ENCODE measurements at places on chromosomes 12 and 14.
A peak's percentile ranks its signal among the peaks of the same experiment; 100 is the strongest.

DNA sequence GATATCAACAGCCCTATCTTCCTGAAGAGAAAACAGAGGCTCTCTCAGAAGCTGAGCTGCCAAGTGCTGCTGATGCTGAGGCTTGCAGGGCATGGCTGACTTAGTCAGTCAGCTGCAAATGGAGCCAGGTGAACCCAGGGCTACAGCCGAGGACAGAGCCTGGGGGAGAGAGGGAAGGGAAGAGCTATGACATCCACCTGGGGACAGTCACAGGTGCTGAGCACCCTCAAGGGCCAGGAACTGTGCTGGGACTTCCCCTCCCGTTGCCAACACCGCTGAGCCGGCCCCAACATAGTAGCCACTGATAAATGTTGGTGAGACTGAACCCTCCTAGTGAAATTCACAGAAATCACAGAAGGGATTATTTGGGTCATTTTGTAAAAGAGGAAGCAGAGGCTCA lies 6.7 kb upstream of the CHGA start:
- DNase-seq, result no peak

DNA sequence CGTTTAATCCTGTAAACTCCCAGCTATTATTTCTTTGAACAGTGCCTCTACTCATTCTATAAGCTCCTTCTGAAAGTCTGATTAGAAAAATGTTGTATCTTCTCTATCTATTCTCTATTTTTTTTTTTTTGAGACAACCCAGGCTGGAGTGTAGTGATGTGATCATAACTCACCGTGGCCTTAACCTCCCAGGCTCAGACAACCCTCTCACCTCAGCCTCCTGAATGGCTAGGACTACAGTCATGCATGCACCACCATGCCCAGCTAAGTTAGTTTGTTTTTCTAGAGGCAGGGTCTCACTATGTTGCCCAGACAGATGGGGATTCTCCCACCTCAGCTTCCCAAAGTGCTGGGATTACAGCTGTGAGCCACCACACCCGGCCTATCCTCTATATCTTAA lies 66.6 kb downstream of the RPS6KA5 start:
- no peak for DNase-seq

DNA sequence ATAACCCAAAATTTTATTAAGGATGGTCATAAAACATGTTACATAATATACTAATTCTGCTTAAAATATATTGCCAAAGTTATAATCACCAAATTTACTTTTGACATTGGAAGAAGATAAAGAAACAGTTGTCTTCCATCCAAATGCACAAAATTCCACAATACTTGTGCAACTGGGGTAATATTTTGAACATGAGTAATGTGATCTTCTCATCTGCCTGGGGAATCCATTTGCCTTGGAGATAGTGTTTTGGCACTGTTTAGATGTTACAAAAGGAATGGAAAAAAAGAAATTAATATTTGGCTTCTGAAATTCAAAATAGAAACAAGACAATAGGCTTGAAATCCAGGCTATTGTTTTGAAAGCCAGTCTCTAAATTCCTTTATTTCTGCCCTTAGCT lies 9.1 kb downstream of the GPR19 start:
- DNase-seq, result no peak

DNA sequence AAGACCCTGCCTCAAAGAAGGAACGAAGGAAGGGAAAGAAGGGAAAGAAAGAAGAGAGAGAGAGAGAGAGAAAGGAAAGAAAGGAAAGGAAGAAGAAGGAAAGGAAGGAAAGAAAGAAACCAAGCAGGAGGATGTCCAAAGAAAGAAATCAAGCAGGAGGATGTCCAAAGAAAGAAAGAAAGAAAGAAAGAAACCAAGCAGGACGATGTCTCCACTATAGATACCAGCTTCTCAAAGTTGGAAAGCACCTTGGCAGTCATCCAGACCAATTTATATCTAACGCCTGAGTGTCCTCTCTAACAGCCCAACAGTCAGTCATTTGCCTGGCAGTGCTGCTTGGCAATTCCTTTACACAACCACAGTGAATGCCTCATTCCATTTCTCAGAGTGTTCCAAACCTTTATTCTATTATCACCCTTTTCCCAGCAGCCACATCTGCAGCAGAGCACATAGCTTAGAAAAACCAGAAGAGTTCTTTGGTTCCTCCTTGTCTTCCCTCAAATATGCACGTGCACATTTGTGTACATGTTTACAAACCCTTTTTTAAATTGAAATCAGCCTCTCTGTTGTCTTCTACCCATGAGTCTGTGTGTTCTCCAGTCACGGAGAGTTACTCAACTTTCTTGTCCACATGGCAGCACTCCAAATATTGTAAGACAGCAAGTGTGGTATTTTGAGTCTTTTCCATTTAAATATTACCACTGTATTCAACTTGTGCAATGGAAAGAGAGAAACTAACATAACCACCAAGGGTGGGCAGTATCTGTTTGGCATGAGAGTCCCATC lies 138.4 kb downstream of the STXBP6 start:
- no peak for DNase-seq

- no peak for DNase-seq
Measured at GRCh38 chr12:107783406-107784376, 9.2 kb downstream of the ASCL4 start.

- DNase-seq, result no peak
Measured at GRCh38 chr12:85441741-85442140, 161.7 kb downstream of the ALX1 start.

GRCh38 chr14:36222952-36223468 lies 46.5 kb upstream of the PTCSC3 start:
- DNase-seq, result no peak

DNA sequence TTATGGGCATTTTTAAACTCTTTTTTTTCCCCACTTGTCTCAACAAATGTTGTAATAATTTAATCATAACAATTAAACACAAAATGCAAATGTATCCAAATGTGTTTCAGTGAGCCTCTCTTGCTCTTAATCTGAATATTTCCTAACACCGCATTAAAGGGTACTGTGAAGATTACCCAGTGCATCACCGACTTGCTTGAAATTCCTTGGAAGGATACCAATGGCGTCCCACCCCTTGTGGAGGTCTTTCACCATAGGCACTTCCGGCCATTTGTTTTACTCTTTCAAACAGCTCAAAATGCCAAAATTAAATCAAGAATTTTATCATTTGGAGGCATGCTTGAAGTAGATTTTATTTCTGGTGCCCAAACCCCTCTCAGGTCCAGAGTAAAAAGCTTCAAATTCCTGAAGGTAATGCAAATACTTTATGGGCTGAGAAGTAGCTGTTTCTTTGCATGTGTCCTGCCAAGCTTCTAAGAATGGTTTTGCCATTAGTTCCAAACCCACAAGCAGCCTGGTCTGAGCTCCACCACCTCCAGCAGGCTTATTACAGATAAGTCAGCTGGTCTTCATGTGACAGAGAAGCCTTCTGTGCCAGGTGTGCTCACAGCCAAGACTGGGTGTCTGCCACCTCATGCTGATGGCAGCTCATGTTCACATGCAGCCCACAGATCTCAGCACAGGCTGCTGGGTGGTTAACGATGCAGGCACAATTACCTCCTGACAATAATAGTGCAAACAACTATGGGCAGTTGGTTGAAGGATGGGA lies 16.4 kb upstream of the NUDT4 start:
- no peak for DNase-seq

GRCh38 chr14:103123634-103124500 lies 606 bp downstream of the TNFAIP2 start:
- DNase-seq, result no peak

DNA sequence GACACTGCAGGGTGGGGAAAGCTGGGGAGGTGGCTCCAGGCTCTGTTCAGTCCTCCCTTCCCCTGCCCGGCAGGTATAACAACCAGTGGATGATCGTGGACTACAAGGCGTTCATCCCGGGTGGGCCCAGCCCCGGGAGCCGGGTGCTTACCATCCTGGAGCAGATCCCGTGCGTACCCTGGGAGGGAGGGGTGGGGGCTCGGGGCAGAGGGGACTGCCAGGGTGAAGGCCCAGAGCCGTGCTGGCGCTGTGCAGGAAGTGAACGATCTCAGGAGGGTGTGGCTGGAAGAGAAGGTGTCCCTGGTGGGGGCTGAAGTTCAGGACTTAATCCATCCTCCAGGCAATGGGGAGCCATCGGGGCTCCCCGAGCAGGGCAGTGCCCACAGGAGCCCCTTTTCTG lies 18.9 kb downstream of the SDS start:
- no peak for DNase-seq

- no peak for DNase-seq
Measured at GRCh38 chr12:91021076-91021475, 16.3 kb upstream of the EPYC start.

DNA sequence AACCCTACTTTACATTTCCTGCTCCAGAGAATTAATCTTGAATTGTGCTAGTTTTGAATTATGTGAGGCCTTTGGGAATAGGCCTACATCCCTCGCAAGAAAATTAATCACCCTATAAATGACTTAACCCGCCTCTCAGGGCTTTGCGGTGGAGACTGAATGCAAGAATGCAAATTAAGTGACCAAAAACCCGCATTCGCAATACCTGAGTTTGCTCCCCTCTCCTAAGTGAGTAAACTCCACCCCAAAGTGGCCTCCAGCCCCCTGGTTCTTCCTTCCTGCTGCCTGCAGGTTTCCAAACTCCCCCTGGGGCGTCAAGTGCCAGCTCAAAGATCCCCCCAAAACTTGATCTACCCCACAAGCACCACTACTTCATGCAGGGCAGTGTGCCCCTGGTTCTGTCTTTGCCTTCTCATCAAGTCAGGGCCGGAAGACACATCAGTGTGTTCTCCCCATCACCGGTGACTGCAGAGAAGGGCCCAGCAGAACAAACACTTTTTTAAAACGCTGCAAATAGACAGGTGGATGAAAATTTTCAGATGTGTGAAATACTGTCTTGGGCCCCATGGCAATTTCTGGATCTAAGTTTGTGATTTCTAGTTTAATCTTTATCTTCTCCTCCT lies 644.7 kb downstream of the VRK1 start:
- no peak for DNase-seq

DNA sequence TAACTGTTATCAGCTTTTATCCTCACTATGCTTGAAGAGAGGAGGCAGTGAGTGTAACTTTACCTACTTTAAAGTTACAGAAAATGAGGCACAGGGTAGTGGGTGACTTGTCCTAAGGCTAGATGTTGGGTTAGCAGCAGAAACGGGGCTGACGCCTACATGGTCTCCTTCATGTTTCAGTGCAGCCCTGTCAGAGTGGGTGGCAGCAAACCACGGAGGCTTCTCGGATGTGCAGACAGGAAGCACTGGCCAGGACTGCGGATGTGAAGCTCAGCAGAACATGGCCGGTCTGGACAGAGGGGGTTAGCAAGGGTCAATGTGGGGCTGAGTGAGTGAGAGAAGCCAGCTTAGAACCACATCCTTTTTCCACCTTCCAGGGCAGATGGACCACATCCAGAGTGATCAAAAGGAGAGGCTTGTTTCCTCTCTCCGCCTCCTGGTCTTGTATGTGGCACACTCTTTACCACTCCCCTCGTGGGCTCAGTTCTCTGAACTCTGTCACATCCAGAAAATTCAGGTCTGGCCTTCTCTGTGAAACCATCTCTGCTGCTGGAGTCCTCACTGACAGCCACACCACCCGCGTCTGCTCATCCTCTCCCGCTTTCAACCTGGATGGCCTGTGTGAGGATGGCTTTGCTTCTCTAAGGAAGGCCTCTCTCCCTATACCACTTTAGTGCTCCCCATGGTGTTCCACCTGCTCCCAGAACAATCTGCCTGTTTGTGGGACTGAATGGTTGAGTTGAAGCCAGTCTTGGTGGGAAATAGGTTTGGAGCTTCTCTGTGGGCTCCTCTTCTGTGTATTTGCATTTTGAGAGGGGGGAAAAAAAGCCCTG lies 14.1 kb downstream of the SUSD6 start:
- DNase-seq, result no peak

DNA sequence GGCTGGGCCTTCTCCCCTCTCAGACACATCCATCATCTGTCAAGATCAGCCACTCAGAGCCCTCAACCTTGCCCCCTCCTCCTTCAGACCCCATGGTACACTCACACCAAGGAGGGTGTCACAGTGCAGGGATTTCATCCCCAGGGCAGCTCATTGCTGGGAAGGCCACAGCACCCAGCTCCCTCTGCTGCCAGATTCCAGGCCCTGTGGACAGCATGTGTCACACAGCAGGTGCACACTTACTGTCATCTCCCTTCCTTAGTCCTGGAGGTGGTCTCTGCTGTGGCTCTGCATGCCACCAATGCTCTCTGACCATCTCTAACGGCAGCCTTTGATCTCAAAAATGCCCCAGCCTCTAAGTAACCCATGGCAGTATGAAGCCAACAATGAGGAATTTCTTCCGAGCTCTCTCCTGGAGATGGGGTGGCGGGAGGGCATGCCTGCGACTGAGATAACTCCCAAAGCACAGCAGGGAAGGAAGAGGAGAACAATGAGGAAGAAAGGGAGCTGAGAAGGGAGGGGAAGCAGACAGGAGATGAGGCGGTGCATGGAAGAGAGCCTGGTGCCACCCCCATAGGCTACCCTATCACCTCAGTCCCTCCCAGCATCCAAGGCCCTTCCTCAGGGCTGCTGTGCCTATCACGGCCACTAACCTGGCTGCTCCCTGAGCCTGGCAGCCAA lies 101.0 kb downstream of the SINHCAF start:
- DNase-seq, result no peak

GRCh38 chr12:64679487-64680001 lies 69.2 kb downstream of the RASSF3 start:
- DNase-seq, result peak; percentile 59

DNA sequence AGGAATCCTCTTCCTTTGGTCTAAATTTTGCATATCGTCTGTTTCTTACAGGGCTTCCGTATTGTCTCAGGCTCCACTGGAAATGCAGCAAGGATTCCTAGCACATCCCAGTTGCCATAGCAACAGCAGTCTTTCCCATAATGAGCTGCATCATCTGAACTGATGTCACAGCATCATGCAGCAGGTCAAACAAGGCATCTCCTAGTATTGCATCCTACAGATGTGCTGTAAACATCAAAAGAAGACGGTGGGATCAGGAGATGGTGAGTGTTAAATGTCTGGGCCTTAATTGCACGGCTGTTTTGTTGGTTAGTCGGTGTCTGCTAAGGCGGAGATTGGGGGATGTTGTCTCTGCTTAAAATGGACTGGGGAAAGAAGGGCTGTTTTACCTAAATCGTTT lies at the start of gene AKAP6:
TSS of gene AKAP6 (plus strand) at position 153 of the 400 bp plus-strand sequence. CDS start 104,196 bp downstream, outside the sequence.
- no peak for DNase-seq

GRCh38 chr12:272942-273341 lies 10.3 kb upstream of the SLC6A13 start:
- DNase-seq, result no peak

GRCh38 chr12:110035534-110036104 lies 12.7 kb downstream of the C12orf76 start:
- no peak for DNase-seq

- no peak for DNase-seq
Measured at GRCh38 chr14:90669731-90670130, 146.5 kb downstream of the TTC7B start.

DNA sequence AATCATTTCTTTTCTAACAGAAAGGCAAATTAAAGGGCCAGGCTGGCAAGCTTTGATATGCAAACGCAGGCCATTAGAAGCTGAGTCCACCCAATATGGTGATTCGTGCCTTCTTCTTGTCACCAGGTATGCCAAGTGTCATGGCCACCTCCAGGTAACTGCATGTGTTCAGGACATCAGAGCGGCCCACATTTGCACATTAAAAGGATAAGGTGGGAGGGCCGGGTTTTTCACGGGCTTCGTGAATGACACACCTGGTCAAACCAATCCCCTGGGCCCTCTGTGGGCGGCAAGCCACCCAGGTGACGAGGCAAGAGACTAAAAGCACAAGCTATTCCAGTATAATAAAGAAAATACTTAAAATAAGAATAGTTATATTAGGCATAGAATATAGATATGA lies 75.9 kb upstream of the TSPAN11 start:
- DNase-seq, result no peak

GRCh38 chr12:81085832-81086231 lies 8.0 kb downstream of the ACSS3 start:
- DNase-seq, result no peak

- no peak for DNase-seq
Measured at GRCh38 chr14:70822530-70823185, 13.3 kb upstream of the MAP3K9 start.

GRCh38 chr12:52794479-52795331 lies 1.2 kb downstream of the KRT3 start:
- DNase-seq, result peak; percentile 17

Data from keratinocyte (primary cell).